ENCODE measurements at places on chromosomes 4 and X.

- DNase-seq = no peak
These were observed 646.2 kb downstream of the TRAM1L1 start for GRCh38 chr4:116438981-116439729.

GRCh38 chr4:131638781-131639180, 1510.3 kb upstream of the PCDH10 start:
- no peak for DNase-seq

- DNase-seq = no peak
These were observed 61.9 kb upstream of the ZCCHC13 start for GRCh38 chrX:74242050-74242449.

DNA sequence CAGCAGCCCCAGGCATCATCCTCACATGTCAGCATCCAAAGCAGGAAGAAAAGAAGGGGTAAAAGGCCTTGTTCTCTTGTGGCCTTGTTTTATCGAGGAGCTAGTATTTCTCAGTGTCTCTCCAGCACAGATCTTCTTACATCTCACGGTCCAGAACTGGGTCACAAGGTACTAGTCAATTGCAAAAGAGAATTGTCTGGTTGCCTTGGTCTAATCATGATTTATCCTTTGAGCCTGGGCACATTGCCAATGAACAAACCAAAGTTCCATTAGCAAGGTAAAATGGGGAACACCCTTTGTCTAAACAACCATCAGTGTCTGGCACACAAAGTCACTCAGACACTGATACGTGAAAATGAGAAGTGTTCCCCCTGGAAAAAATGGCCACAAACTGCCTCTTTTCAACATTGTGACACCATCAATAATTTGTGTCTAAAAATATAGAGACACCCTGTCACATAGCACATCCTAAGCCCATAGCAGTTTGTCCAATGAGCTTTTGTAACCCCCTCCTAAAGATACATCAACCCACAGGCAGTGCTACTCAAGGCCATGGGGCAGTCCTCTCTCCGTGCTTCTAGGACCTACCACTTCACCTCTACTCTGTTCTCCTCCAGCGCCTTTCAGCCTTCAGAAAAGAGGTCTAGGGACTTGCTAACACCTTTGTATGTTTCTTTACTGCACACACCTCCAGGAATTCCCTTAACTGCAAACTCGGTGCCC, 534.4 kb downstream of the MID1IP1 start:
- no peak for DNase-seq

GRCh38 chr4:53490161-53490956, 100.9 kb downstream of the LNX1 start:
- no peak for DNase-seq

- DNase-seq = no peak
These were observed 233.8 kb downstream of the FRMPD4 start for GRCh38 chrX:12372111-12372510.

GRCh38 chr4:62450740-62451139, 1250.6 kb downstream of the ADGRL3 start:
- no peak for DNase-seq

GRCh38 chr4:2648159-2648814, 107.8 kb downstream of the TNIP2 start:
- no peak for DNase-seq

GRCh38 chr4:7200801-7201200, 8.5 kb downstream of the SORCS2 start:
- no peak for DNase-seq

GRCh38 chr4:188942606-188943005, 803.4 kb downstream of the TRIML1 start:
- no peak for DNase-seq

- no peak for DNase-seq
These were observed 12.3 kb upstream of the CHIC2 start for GRCh38 chr4:54076673-54077072.

GRCh38 chrX:17185431-17185830, 189.6 kb upstream of the NHS start:
- no peak for DNase-seq

DNA sequence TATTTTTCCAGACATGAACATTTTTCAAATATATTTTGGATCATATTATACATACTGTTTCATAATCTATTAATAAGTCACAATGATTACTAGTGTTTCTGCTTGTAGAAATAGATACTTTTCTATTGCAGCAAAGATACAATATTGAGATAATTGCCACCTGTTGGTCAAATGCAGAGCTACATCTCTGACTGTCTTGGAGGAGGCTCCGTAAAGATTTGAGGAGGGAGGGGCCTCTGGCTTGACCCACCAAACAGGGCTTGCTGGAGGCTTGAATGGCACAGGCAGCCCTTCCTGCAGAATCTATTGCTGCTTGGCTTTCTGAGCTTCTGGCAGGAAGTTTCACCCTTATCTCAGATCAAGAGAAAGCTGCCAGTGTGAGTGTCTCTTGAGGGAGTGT, 99.3 kb upstream of the ARMCX2 start:
- peak; percentile 24 for DNase-seq

GRCh38 chr4:73450398-73451004, 14.5 kb downstream of the AFP start:
- no peak for DNase-seq

- DNase-seq = no peak
These were observed 311 bp downstream of the RNF113A start for GRCh38 chrX:119871245-119871598.

- DNase-seq = no peak
These were observed 167.6 kb downstream of the ARHGAP24 start for GRCh38 chr4:85642356-85643100.

DNA sequence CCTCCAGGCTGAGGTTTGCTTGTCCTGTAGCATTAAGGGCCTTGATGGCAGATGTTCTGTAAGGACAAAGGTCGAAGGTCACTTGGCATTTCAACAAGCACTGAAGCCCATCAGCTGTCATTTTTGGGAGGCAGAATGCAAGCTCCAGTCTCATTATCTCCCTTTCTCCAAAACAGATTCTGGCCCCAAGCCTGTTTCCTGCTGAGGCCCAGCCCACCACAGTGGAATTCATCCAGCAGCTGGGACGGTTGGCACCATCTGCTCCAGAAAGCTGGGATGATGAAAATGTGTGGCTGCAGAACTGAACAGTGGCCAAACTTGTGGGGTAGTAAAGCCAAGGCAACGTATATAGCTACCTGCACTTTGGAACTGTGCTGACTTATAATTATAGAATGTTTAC, 17.7 kb upstream of the PPEF2 start:
- no peak for DNase-seq

DNA sequence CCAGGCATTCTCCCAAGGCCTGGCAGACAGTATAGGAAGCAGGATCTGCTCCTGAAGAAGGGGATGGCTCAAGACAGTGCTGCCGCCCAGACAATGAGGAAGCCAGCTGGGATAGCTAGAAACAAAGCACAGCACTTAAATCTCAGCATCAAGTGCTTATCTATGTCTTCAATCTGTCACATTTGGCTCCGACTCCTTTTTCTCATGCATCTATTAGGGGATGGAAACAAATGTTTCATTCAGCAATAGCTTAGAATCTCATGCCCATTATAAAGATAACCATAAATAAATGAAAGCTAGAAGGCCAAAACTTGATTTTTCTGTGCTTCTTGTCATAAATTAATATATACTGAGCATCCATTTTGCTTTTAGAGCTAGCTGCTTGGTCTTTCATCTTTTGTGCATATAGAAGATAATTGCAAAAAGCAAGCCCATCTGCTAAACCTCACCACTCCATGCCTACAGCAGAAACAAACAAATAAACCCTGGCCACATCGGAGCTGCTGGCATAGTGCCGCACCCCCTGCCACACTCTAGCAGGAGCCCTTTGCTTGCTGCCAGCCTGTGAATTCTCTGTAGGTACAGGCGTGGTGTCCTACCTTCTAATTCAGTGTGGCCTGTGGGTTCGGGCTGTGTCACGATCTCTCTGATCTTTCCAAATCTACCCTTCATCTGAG, 75.9 kb downstream of the AASDH start:
- DNase-seq = no peak

DNA sequence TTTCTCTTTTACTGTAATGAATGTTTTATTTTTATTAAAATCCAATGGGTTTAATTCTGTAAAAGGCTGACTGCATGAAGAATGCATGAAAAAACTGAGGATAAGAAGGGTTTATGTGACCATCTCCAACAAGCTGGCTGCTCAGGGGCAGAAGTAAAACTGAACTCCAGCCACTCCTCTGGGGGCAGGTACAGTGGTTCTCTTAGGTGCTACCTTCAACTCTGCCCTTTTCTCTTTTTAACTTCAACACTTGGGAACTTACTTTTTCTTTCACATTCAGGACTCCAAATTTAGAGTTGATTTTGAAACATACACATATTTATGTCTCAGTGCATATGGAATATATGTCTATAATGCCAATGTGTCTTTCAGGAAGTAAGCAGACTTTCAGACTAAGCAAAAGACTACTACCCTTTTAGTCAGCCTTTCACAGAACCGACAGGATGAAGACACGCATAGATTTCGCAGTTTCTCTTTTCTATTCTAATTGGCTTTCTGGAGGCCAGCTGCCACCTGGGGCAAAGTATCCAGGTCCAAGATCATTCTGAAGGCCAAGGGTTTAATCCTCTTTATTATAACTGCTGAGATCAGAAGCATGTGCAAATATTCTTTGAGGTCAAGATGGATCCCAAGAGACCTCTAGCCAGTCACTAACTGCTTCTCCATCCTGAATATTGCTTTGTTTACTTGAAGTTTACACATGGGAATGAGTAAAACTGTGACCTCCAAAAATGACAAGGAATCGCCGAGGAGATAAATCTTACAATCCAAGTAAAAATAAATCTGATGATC, 30.7 kb downstream of the HS3ST1 start:
- no peak for DNase-seq

GRCh38 chrX:154534526-154535322, 11.9 kb downstream of the G6PD start:
- DNase-seq = peak; percentile 87

GRCh38 chr4:125789023-125789422, 474.3 kb downstream of the FAT4 start:
- DNase-seq = no peak

GRCh38 chrX:6959006-6959405, 188.5 kb upstream of the STS start:
- DNase-seq = no peak

- DNase-seq = no peak
These were observed 32.4 kb downstream of the UBE2D3 start for GRCh38 chr4:102794999-102795398.

GRCh38 chr4:110271986-110272385, 73.6 kb upstream of the ELOVL6 start:
- no peak for DNase-seq

- no peak for DNase-seq
These were observed 435.0 kb downstream of the MAGEE1 start for GRCh38 chrX:76862509-76862908.

DNA sequence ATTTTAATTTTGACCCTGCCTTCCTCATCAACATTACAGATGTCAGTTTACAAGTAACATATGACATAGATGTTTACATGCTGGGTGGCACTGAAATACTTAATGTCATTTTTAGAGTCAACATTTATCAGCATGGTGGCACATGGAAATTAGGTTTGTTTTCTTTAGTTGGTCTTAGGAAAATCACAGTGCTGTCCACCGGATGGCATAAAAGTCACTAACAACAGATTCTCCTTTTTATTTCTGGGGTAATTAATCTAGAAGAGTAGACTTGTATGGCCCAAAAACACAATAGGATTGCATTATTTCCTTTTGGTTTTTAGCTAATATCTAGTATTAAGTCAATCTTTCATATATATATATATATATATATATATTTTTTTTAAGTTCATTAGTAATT, 88.6 kb upstream of the HHIP start:
- DNase-seq = no peak

GRCh38 chr4:38075370-38076152, 115.4 kb downstream of the PTTG2 start:
- DNase-seq = no peak

- peak; percentile 5 for DNase-seq
These were observed 1.3 kb downstream of the NEXMIF start for GRCh38 chrX:74923942-74924448.

- DNase-seq = no peak
These were observed 268.1 kb upstream of the MAGEB2 start for GRCh38 chrX:29947225-29947624.

- no peak for DNase-seq
These were observed 33.0 kb upstream of the RAPGEF2 start for GRCh38 chr4:159069922-159070321.

GRCh38 chrX:76184276-76184675, 11.4 kb downstream of the PBDC1 start:
- no peak for DNase-seq

DNA sequence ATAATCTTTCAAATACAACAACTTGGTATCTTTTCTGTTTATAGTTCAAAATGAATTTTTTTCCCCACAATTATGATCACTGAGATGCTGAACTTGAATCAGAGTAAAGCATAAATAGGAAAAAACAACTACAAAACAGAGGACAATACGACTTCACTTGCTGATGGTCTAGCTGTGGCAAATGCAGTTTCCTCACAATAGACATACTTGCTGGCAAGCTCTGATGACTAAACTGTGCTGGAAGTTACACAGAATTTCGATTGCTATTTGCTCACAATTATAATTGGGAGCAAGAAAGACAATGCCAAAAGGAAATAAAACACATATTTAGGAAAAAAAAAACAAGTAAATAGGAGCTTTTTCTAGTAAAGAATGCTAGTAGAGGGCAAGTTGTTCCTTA, 14.7 kb downstream of the VEGFC start:
- no peak for DNase-seq

- DNase-seq = no peak
These were observed 156.6 kb upstream of the ARSJ start for GRCh38 chr4:114136069-114136468.

- no peak for DNase-seq
These were observed 81.6 kb downstream of the KDM6A start for GRCh38 chrX:44954562-44954961.

GRCh38 chr4:16617011-16617410, 281.4 kb downstream of the LDB2 start:
- DNase-seq = no peak
